ENCODE measurements at places on chromosomes 4 and X.

DNA sequence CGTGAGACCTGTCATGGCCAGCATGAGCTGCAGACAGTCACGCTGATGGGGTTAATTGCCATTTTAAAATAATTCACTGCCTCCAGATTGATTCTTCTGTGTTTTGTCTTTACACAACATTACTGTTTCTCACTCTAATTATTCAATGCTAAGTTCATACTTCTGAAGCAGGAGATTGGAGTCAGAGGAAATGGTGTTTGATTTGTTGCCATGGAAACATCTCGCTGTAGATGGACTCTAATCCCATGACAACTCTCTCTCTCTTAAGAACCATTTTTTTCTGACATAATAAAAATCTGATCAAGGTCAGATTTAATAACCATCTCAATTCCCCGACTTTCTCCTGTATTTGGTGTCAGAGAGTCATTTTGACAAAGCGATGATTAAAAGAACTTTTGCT lies 209.0 kb downstream of the IDS start:
- no peak for DNase-seq

DNA sequence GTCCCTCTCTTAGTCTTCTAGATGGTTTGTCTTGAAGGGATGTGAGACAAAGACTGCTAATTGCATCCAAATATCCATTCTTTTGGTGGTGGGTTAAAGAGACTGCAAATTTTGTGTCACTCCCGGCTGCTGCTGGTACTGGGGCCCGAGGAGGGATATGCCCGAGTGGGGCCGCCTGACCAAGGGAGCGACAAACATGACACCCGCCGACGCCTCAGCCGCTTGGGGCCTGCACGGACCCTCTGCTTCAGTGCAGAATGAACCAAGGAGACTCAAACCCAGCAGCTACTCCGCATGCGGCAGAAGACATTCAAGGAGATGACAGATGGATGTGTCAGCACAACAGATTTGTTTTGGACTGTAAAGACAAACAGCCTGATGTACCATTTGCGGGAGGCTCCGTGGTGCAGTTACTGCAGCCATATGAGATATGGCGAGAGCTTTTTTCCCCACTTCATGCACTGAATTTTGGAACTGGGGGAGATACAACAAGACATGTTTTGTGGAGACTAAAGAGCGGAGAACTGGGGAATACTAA lies 13.6 kb upstream of the ARX start:
- DNase-seq, result no peak

DNA sequence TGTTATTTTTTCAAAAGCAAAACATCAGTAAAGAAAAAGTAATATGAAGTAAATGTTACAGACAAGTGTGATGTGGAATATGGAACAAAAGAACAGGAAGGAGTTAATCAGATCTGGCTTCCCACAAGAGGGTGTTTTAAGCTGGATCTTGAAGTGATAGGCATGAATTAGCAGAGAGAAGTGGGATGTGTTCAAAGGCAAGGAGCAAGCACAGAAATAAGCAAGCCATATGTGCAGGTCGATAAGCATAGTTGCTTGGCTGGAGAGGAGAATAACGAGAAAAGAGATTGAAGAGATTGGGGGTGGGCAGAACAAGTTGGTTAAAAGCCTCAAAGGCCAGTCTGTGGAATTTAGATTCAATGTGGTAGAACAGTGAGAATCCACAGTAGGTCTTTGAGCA lies 60.9 kb upstream of the PRPS1 start:
- no peak for DNase-seq

- no peak for DNase-seq
Measured at GRCh38 chr4:152784490-152785350, 5.0 kb downstream of the ARFIP1 start.

DNA sequence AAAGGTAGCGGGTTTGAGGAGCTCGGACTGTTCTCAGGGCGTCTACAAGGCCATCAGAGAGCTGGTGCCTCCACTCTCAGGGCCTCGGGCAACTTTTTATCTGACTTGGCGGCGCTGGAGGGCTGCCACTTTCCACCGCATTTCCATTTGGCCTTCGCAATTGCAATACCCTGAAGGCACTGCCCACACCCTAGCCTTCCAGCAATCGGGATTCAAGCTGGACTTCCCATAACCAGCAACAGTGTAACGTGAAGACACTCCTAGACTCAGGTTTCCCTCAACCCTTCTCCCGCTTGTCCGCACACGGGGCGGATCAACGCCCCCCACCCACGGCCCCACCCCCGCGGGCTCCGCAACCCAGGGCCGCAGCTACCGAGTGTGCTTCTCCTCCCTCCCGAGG lies 50.2 kb upstream of the BCOR start:
- no peak for DNase-seq

DNA sequence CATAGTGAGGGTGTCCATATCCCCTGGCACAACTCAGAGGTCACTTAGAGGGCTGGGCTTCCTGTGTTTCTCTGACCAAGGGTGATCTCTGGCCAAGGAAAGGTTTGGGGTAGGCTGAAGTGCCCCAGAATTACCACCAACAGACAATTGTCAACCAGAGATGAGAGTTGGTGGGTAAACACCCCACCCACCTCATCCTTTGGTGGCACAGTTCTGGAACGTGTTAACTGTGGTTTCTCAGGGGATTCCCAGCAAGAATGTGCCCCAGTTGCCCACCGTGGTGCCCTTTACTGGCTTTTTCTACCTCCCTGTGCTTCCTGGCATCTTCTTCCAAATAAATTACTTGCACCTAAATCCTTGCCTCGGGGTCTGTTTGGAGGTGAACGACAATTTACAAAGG lies 17.1 kb downstream of the GRPR start:
- no peak for DNase-seq

DNA sequence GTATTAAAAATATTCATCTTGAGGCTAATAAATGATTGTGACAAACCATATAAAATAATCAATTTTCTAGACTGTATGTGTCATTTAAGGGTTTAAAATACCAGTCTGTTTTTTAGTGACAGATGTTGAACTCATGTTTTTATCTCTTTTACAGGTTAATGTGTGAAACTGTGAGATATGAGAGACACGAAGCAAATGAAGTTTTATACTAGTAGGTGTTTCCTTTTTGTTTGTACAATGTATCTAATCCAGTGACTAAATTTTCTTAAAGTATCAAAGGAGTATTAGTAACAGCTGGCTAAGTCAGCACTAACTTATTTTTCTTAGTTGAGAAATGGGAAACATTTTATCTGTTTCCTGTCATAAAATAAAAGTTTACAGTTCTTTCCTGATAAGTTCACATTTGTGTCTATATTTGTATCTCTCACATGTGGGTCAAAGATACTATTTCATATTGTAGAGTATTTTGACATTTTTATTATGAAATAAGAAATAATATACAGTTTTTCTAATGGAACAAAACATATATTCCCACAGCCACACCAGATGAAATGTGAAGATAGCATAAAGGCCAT lies 90.3 kb downstream of the RAPGEF2 start:
- no peak for DNase-seq

DNA sequence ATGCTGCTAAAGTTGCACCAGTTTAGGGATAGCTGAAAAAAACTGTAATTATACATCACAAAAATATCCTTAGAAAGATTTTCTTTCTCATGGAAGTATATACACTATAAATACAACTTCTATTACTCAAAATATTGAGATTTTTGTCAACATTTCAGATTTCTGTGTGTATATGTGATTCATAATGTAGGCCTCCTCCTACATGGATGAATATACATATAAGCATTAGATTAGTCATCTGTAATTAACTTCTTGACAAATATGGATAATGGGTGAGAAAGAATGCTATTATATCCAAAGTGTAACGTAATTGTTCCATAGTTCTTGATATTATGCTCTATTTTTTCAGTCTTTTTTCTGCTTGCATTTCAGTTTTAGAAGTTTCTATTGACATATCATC lies 124.9 kb downstream of the CBLL2 start:
- no peak for DNase-seq

GRCh38 chrX:13899607-13900006 lies 82.7 kb upstream of the GPM6B start:
- no peak for DNase-seq

GRCh38 chrX:12988797-12989196 lies 13.9 kb downstream of the TMSB4X start:
- no peak for DNase-seq

- DNase-seq, result no peak
Measured at GRCh38 chrX:96407501-96407900, 277.1 kb upstream of the DIAPH2 start.

DNA sequence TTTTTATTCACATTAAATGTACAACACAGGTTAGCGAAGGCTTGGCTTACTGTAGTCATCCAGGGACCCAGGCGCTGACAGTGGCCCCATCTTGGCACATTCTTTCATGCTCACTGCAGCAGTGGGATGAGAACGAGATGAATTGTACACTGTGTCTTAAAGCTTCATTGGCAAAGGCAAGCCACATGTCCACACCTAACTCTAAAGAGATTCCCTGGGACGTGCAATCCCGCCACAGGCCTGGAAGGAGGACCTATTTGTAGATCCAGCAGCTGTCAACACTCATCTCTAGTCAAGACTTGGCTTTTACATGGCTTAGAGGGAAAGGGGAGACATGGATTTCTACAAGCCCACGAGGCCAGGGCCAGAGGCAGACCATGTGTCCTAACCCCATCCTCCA lies 16.1 kb upstream of the CXCR3 start:
- DNase-seq, result no peak

DNA sequence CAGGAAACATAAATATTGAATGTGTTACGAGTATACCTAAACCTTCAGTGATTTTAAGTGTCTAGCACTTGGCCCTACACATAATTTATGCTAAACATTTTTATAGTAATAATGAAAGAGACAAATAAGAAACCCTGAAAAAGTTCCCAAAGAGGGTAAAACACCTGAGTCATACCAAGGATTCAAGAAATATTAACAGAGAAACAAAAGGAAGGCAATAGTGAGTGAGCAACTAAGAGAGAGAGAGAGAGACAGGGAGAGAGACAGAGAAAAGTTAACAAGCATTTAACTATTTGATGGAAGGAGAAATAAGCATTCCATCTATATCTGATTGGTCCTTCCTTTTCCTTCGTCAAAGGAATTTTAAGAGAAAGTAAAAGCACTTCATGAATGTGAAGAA lies 743.6 kb upstream of the POU3F4 start:
- DNase-seq, result no peak

DNA sequence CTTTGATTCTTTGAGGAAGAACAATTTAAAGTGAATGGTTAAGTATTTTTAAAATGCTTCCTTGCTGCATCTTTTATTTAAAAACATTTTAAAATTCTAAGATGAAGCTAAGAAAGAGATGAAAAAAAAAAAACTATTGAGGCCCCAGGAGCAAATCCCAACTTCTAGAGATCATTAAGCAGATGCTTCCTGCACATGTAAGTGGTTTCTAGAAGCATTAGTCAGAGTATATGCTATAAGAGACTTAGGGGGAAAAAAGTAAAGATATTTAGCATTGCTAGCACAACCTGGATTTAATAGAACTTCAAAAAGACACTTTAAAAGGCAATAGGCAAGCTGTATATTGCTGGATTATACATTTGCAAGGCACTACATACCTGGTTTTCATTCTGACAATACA lies 64.7 kb downstream of the ZNF827 start:
- no peak for DNase-seq

DNA sequence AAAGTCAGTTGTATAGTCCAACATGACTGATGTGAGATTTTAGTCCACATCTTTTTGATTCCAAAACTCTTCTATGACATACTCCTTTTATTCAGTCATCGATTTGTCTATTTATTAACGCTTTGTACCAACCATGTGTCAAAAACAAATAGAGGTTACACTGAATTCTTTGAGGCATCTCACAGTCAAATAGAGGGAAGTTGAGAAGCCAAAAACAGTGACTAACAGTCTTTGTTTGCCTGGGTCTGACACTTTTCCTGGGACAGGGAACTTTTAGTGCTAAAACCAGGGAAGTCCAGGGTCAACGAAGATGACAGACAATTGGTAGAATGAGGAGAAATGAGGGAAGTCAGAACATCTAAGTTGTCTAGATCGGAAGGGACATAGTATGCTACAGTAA lies 169.9 kb upstream of the HS3ST1 start:
- DNase-seq, result no peak

DNA sequence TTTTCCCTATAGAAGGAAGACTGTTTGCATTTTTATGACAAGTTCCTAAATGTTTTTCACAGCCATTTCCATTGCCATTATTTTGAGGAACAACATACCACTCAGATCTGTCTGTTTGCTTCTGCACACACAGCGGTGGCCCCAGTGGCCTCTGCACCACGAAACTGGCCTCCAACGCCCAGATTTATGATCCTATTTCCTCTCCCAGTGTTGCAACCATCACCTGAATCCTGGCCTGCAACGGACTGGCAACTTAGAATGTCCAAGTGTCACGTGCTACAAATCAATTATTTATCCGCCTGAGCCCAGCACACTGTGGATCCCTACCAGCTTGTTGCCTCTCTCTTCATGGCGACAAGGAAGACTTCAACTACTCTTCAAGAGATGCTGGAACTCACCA lies 9.2 kb downstream of the RAI2 start:
- DNase-seq, result no peak
